Stimulated activated memory B cell treated with anti-CD40 and anti-IgM and Interleukin-4, amounts not matched to agents 10 μg/mL and 1 μg/mL and 100 μg/mL, for 72 hours (primary cell): ENCODE measurements at places on chromosomes 1 and 21.

GRCh38 chr21:14814991-14815390 is 249.8 kb downstream of the NRIP1 start:
- H3K4me3 ChIP-seq = no peak overlapping the region
- H3K4me1 ChIP-seq = peaks cover 16% of the 10 kb centered on the region
- no peaks in the 10 kb centered on the region for H3K27me3 ChIP-seq

DNA sequence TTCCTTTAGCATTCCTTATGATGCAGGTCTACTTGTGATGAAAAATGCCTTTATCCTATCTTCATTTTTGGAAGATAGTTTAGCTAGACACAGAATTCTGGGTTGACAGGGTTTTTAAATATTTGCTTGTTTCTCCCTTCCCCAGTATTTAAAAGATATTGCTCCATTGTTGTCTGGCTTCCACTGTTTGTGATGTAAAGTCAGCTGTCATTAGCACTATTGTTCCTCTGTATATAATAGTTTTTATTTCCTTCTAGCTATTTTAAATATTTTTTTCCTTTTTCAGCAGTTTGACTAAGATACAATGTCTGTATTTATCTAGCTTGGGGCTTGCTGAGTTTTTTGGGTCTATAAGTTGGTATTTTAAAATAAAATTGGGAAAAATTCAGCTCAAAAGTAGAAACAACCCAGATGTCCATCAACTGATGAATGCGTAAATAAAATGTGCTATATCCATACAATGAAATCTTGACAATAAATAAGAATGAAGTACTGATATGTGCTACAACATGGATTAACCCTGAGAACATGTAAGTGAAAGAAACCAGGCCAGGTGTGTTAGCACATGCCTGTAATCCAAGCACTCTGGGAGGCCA is 11.2 kb downstream of the IFT25 start:
- no peak for ATAC-seq
- H3K4me1 ChIP-seq = peaks cover 4% of the 10 kb centered on the region
- peaks cover 66% of the 10 kb centered on the region for H3K36me3 ChIP-seq
- no peak overlapping the region for H3K27ac ChIP-seq
- H3K27me3 ChIP-seq = no peaks in the 10 kb centered on the region

- no peaks in the 10 kb centered on the region for H3K36me3 ChIP-seq
Measured at GRCh38 chr1:10867138-10867721, 70.8 kb upstream of the CASZ1 start.

DNA sequence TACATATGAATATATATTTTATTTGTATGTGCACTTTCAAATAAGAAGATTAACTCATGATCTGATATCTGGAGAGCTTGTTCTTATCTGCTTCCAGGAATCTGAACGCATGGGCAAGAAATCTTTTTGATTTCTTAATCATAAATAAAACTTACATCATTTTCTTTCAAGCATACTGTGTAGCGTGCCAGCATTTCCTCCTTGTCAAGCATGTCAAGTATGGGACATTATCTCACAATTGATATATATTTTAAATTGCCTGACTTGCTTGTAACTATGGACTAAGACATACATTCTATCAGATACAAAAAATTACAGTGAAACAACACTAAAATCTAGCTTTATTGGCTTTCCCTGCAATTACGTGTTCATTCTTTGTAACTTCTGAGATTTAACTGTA is 1128.2 kb downstream of the PLA2G4A start:
- H3K27ac ChIP-seq = no peak overlapping the region
- H3K36me3 ChIP-seq = no peaks in the 10 kb centered on the region
- H3K27me3 ChIP-seq = no peaks in the 10 kb centered on the region
- H3K4me3 ChIP-seq = no peak overlapping the region
- H3K4me1 ChIP-seq = no peaks in the 10 kb centered on the region

DNA sequence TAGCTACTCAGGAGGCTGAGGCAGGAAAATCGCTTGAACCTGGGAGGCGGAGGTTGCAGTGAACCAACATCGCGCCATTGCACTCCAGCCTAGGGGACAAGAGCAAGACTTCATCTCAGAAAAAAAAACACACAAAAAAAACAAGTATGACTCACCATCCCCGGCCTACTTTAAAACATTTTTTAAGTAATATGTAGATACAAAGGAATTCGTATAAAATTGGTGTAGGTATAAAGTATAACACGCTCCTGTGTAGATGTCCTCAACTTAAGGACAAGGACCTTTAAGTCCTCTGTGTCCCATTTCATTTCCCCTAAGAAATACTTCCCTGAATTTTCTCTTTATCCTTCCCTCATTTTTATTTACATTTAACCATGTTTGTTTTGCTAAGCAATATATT is 73.4 kb upstream of the PKN2 start:
- H3K27me3 ChIP-seq = peaks cover 7% of the 10 kb centered on the region
- H3K4me3 ChIP-seq = no peak overlapping the region
- H3K27ac ChIP-seq = no peak overlapping the region
- H3K4me1 ChIP-seq = no peaks in the 10 kb centered on the region

DNA sequence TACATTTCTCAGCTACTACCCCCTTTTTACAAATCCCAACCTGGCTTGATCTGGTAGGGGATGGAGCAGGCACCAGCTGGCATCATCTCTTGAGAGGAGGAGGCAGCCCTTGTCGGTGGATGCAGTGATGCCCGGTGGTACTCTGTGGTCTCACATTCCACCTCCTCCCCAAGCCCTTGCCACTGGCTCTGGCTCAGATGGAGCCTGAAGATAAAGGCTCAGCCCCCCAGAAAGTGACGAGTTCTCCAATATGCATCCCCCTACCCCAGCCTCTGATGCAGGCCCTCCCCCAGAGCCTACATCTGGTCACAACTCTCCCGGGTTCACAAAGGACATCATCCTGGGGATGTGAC is 3.8 kb upstream of the GOLT1A start:
- no peak overlapping the region for H3K27ac ChIP-seq
- H3K4me3 ChIP-seq = no peak overlapping the region
- ATAC-seq = no peak
- peaks cover 10% of the 10 kb centered on the region for H3K4me1 ChIP-seq

GRCh38 chr1:5992814-5993555 is 760 bp upstream of the NPHP4 start:
- no peaks in the 10 kb centered on the region for H3K36me3 ChIP-seq
- H3K4me3 ChIP-seq = peak overlapping the region; percentile 93
- H3K4me1 ChIP-seq = peaks cover 43% of the 10 kb centered on the region
- no peaks in the 10 kb centered on the region for H3K27me3 ChIP-seq
- peak; percentile 13 for ATAC-seq
- peak overlapping the region; percentile 70 for H3K27ac ChIP-seq

GRCh38 chr1:214548988-214549387 is 2.4 kb downstream of the PTPN14 start:
- H3K4me1 ChIP-seq = no peaks in the 10 kb centered on the region
- ATAC-seq = no peak

DNA sequence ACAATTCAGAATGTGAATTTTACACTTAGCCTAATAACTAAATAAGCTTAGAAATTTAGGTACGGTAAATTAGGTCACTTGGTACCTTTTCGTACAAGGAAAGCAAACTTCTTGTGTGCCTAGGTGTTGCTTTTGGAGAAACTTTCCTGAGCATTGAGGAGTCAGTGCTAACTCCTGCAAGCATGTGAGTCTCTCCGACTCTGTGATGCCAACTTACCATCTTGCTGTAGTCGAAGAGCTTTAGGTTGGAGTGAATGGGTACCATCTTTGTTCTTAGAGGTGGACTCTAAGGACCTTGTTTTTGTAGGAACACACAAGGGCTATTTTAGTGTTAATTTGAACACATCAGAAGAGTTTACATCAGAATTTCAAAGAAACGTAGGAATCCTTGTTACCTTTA is 688.9 kb downstream of the USP25 start:
- no peaks in the 10 kb centered on the region for H3K36me3 ChIP-seq
- no peak overlapping the region for H3K4me3 ChIP-seq
- H3K27me3 ChIP-seq = no peaks in the 10 kb centered on the region

DNA sequence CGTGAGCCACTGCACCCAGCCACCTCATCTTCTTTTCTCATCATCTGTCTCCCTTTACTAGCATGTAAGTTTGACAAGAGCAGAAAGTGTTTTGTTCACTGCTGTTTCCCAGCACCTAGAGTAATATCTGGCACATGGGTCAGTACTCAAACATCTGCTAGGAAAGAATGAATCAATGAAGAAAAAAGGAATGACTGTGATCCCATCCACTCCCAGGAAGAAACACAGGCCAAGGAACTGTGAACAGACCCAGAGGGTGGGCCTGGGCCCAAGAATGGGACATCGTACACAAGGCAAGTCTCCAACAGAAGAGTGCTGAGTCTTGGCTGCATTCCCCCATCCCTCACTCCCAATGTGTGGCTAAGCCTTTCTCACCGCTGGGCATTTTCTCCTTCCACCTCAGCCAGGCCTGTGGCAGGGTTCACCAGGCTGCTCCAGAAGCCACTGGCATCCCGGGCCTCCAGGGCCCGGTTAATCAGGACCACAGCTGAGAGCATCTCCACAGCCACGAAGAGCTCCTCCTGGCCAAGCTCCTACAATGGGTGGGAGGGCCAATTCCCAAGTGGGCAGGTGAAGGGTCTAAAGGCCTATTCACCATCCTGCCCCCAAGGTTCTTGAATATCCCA is 18.4 kb downstream of the IQGAP3 start:
- H3K4me3 ChIP-seq = no peak overlapping the region
- H3K4me1 ChIP-seq = peaks cover 35% of the 10 kb centered on the region
- no peak for ATAC-seq
- H3K27me3 ChIP-seq = no peaks in the 10 kb centered on the region
- H3K36me3 ChIP-seq = no peaks in the 10 kb centered on the region

GRCh38 chr21:32469628-32470027 is 57.1 kb downstream of the EVA1C start:
- no peak overlapping the region for H3K27ac ChIP-seq
- no peaks in the 10 kb centered on the region for H3K27me3 ChIP-seq
- no peak for ATAC-seq
- no peak overlapping the region for H3K4me3 ChIP-seq
- no peaks in the 10 kb centered on the region for H3K36me3 ChIP-seq

- no peak overlapping the region for H3K4me3 ChIP-seq
- no peak for ATAC-seq
- no peaks in the 10 kb centered on the region for H3K4me1 ChIP-seq
- H3K27ac ChIP-seq = no peak overlapping the region
Measured at GRCh38 chr1:195663549-195664280, 944.5 kb downstream of the KCNT2 start.

GRCh38 chr1:147287133-147287865 is 44.8 kb downstream of the CHD1L start:
- H3K4me3 ChIP-seq = no peak overlapping the region
- H3K4me1 ChIP-seq = no peaks in the 10 kb centered on the region
- no peak overlapping the region for H3K27ac ChIP-seq
- peaks cover 97% of the 10 kb centered on the region for H3K36me3 ChIP-seq
- ATAC-seq = no peak

GRCh38 chr1:68358439-68358838 is 91.3 kb downstream of the RPE65 start:
- H3K4me3 ChIP-seq = no peak overlapping the region
- H3K4me1 ChIP-seq = peaks cover 16% of the 10 kb centered on the region
- H3K27ac ChIP-seq = peak overlapping the region; percentile 66
- H3K36me3 ChIP-seq = no peaks in the 10 kb centered on the region

DNA sequence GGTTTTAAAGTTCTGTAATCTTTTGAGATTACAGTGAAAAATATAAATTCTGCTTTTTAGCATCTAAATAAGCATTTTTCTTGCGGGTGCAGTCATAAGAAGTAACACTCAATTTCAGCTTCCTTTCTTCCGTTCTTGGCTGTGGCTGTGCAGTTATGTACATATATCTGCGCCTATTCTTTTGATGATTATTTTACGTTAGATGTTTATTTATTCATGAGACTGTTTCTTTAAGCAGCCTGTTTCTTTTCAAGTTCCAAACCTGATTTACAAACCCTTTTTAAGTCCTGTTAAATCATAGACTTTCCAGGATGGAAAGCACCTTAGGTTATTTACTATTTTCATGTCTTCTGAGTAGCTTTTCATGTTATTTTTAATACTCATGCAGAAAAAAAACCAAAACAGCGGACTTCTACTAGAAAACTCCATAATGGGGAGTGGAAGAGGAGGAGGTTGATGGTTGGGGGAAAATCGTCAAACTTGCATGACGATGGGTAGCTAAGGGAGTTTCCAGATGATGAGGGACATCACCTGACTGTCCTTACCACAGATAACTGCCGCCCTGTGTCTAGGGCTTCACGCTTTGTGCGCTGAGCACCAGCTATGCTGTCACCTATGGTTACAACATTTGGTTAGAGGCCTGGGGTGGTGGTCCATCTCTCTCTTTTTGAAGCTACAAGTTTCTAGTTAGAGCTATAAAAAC is 2.6 kb downstream of the PRDM2 start:
- peak overlapping the region; percentile 88 for H3K4me3 ChIP-seq
- peaks cover 40% of the 10 kb centered on the region for H3K36me3 ChIP-seq
- peak overlapping the region; percentile 100 for H3K27ac ChIP-seq
- peaks cover 55% of the 10 kb centered on the region for H3K4me1 ChIP-seq

GRCh38 chr1:165851034-165851658 is 23.7 kb downstream of the UCK2 start:
- H3K27ac ChIP-seq = no peak overlapping the region
- H3K4me1 ChIP-seq = peaks cover 50% of the 10 kb centered on the region
- ATAC-seq = peak; percentile 57
- H3K4me3 ChIP-seq = no peak overlapping the region

DNA sequence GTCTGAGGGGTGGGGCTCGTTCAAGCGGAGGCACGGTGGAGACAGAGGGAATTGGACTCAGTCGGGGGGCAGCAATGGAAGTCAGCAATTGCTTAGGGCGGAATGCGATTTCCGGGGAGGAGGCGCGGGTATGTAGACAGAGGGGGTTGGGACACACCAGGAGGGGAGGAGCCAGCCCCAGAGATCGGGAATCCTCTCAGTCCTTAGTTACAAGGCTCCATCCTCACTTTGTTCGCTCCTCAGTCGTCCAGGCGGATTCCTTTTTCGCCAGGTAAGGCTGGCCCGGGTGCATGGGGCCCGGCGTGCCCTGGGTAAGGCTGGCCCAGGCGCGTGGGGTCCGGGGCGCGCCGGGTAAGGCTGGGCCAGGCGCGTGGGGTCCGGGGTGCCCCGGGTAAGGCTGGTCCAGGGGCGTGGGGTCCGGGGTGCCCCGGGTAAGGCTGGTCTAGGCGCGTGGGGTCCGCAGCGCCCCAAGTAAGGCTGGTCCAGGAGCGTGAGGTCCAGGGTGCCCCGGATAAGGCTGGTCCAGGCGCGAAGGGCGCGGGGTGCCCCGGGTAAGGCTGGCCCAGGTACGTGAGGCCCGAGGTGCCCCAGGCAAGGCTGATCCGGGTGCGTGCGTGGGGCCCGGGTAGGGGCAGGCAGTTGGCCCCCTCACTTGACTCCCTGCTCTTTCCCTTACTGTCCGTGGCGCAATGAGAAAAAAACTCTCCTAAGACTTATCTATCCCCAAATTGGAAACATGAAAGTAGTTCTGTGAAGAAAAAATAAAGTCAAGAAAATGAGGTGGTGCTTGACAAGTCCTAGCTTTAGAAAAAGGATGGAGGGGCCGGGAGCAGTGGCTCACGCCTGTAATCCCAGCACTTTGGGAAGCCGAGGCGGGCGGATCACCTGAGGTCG is at the start of gene L1TD1:
TSS of gene L1TD1 (plus strand) at position 199 of the 894 bp plus-strand sequence. CDS start 11,780 bp downstream, outside the sequence.
- peak within 1 kb of the TSS; percentile 23 for H3K27ac ChIP-seq
- peaks cover 47% of the 10 kb centered on the region for H3K27me3 ChIP-seq
- H3K4me3 ChIP-seq = peak within 1 kb of the TSS; percentile 74
- H3K36me3 ChIP-seq = peaks cover 6% of the 10 kb centered on the region
- H3K4me1 ChIP-seq = peaks cover 4% of the 10 kb centered on the region
